NCI-H1105 (cell line): ENCODE measurements at places on chromosomes 11 and 22.

DNA sequence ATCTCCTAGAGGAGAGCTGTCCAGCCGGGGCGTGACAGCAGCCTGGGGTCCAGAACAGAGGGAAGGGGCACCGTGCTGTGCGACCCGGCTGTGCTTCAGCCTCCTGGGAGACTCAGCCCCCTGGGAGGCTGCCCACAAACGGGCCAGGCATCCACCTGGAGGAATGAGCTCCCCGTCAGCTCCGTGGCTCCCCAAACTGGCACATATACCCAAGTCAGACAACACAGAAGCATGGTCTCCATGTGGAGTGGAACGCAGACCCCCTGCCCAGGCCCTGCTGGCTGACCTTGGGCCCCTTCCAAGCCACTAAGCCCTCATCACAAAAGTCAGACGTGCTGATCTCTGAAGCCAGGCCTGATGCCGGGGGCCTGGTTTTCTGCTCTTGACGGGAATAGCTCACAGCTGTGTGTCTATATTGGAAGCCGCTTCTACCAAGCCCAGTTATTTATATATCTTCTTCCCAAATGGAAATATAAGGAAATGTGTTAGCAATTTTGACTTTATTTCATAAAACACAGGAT lies 91.7 kb downstream of the BRD1 start:
- no peak for DNase-seq

DNA sequence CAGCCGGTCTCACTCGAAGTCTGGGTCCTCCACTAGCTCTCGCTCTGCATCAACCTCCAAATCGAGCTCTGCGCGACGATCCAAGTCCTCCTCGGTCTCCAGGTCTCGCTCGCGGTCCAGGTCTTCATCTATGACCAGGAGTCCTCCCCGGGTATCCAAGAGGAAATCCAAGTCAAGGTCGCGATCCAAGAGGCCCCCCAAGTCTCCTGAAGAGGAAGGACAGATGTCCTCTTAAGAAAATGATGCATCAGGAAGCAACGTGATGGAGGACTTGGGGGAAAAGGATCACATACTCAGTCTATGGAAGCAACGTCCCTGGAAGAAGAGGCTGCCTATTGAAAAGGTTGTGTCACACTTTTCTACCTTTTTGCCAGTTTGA lies 1.1 kb downstream of the SRSF8 start:
- DNase-seq: no peak

DNA sequence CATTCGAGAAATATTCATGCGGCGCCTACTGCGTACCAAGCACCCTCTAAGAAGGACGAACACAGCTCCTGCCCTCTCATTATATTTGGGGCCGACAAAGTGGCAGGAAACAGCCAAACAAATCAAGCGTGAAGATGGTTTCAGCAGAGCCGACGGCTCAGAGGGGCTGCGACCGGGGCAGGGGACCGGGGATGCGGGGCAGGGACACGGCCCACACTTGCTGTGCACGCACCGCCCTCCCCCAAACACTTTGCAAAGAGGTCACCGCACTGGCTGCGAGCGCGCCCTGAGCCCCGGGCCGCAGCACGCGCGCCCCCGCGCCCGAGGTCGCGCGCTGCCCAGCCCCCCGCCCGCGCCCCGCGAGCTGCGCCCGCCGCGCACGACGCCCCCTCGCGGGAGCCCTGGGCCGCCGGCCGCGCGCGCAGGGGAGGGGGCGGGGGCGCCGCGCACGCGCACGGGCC lies 255 bp upstream of the SYNGR1 start:
- peak; percentile 43 for DNase-seq

DNA sequence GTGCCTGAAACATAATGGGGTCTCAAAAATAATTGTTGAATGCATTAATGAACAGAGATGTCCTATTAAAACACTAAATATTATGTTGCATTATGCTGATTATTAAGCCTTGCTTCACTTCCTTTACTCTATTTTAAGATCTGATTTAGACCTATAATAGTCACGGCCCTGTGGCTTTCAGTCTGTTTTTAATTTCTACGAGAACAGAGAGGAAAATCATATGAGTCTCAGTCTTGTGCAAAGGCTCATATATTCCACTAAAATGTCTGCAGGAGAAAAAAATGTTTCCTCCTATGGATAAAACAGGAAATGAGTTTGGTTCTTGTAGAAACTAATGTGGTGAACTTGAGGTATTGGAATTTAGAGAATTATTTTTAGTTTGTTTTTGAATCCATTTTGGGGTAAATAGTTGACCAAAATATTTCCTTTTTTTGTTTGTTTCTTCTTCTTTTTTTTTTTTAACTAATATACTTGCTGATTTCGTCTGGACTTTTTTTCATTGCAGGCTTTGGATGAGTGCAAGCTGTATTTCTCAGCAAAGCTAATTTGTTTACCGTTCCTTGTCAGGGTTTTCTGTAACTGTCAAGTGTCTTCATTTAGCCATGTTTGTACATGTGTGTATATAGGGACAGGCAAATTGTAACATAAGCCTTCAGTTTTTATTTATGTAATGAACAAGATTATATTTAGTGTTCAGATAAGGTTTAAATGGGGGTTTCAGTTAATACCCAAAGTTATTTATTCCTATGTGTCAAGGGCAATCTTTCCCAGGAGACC lies 139.1 kb upstream of the DDI1 start:
- DNase-seq: no peak

DNA sequence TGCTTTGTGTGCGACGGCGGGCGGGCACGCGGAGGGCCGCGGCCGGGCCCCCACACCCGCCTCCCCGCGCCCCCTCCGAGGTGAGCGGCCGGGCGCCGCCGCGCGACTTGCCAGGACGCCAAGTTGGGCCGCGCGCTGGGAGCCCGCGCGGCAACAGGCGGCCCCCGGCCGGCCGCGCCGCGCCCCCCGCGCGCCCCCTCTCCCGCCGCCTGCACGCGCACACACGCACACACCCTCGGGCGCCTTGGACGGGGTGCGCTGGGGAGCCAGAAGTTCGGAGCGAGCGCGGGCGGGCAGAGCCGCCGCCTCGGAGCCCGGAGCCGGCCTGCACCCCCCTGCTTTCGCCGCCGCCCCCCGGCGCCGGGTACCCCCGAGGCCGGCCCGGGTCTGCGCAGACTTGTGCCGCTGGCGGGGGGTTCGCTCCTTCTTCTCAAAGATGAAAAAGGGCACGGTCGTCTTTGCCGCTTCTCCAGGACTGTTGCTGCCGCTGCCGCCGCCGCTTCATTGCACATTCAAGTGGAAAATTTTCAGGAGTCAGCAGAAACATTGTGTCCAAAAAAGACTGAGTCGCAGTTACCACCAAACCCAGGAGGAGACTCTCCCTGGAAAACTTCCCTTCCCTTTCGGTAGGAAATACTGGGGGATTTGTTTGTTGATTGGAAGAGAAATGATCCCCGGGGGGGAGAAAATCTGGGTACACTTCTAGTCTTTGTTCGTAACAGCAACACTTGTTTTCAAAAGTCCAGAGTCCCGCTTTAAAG lies 895 bp downstream of the TEAD1 start:
- peak; percentile 73 for DNase-seq

GRCh38 chr11:17548444-17548843 lies 1.4 kb downstream of the OTOG start:
- no peak for DNase-seq

- no peak for DNase-seq
Measured at GRCh38 chr11:32905028-32905667, 12.5 kb downstream of the QSER1 start.

DNA sequence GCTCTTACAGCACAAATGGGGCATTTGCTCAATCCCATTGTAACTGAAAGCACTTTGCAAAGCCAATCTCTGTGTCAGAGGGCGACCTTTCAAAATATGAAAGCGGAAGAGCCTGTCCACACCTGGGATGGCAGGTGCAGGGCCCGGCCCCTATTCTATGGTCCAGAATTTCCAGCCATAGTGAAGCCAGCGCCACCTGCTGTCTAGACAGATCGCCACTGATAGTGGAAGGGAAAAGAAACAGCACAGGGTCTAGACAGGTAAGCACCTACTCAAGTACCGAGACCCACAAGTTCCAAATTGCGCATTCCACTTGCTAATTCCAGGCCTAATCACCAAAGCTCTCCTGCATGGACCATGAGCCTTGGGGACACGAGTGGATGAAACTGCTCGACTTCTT lies 141.4 kb downstream of the NTM start:
- peak; percentile 66 for DNase-seq

GRCh38 chr11:35152575-35152974 lies 13.6 kb downstream of the CD44 start:
- DNase-seq: no peak

- DNase-seq: no peak
Measured at GRCh38 chr11:70895366-70895670, 357.1 kb downstream of the SHANK2 start.

DNA sequence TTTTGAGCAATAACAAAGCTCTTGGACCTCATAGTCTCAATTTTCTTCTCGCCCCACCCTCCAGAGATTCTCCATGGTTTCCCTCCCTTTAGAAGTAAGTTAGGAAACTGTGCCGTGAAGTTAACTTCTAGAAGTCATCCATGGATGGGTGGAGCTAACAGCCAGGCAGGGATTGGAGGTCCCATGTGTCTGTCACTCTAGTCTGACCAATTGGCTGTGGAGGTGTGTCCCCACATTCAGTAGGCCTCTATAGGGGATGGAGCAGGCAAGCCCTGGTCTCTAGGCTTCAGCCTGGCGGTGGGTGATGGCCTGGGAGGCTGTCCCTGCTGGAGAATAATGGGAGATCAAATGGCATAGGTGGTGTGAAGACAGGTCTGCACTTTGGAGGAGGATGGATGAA lies 50.7 kb downstream of the TP53I11 start:
- no peak for DNase-seq

- DNase-seq: peak; percentile 34
Measured at GRCh38 chr11:127242676-127243075, 242.1 kb upstream of the KIRREL3 start.

DNA sequence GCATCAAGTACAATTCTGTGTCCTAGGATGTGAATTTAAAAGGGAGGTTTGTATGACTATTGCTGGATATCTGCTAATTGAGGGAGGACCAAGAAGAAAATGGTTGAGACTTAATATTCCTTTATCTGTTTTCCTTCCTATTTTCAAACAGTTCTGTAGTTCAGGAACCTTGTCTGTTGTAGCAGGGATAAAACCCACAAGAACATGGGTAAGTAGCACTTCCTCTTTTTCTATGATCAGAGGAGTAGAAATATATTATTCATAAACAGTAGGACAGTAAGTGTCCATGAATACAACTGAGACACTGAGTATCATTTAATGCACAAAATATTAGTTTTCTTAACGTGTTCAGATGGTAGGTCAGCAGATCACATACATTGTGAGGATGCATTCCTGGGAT lies 7.6 kb downstream of the MS4A3 start:
- DNase-seq: no peak

GRCh38 chr22:37329238-37330140 lies 47.2 kb downstream of the CYTH4 start:
- no peak for DNase-seq

DNA sequence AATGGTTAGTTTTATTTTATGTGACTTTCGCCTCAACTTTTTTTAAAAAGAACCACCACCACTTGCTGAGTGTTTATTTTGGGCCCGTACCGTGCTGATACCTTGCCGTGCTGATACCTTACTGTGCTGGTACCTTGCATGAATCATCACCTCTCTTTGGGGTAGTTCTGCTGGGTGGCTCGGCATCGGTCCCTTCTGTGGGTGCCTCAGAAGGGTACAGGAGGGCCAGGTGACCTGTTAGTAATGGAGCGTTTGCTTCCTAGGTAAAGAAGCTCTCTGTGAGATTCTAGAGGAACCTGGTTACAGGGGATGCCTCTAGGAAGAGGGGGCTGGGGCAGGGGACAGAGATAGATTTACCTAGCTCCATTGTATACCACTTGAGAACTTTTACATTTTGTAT lies 17.1 kb downstream of the TOM1 start:
- no peak for DNase-seq

GRCh38 chr22:31838917-31839316 lies 85.1 kb downstream of the DEPDC5 start:
- no peak for DNase-seq

DNA sequence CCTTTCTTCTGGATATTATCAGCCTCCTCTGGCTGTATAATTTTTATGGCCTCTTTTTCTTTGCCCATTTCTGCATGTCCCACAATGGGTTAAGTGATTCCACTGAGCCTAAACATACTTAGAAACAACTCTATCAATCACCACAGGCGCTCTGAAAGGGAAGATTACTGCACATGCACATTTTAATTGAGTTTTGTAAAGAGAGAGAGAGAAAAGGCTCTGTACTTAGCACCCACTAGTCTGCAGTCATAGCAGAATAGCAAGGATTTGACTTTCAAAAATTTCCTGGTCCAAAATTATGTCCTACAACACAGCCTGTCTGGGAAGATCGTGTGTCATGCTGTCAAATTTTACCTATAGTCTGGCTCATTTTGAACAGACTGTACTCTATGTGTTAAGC lies 758.5 kb downstream of the OPCML start:
- DNase-seq: no peak

DNA sequence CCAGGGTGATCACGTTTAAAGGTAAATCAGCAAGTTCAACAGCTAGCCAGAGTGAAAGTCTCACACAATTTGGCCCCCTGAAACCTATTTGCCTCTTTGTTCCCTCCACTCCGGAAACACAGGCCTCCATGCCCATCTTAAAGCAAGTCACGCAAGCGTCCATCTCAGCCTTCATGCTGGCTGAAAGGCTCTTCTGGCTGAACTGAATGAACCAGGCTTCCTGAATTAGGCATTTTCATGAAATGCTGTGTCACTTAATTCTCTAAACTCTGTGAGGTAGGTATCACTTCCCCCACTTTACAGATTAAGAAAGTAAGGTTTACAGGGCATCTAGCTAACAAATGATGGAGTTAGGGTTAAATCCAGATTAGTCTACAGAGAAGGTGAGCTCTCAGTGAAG lies 1.4 kb downstream of the SLC25A17 start:
- DNase-seq: no peak

GRCh38 chr11:5239046-5239445 lies 4.8 kb upstream of the HBD start:
- DNase-seq: no peak

DNA sequence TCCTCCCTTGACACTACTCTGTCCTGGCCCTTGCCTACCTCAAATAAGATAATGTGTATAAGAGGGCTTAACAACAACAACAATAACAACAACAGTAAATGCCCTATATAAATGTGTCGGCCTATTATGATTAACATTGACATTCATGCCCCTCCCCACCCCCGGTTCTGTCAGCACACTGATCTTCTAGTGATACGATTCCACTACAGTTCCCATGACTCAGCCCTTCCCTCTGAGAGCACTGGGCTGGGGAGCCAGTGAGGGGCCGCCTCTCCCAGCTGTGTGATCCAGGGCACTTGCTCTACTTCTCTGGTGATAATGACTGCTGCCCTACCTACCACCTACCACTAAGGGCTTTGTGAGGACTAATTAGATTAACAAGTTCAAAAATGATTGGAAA lies 92.2 kb upstream of the PHOX2A start:
- no peak for DNase-seq

GRCh38 chr11:119897576-119897975 lies 168.6 kb upstream of the NECTIN1 start:
- DNase-seq: no peak

DNA sequence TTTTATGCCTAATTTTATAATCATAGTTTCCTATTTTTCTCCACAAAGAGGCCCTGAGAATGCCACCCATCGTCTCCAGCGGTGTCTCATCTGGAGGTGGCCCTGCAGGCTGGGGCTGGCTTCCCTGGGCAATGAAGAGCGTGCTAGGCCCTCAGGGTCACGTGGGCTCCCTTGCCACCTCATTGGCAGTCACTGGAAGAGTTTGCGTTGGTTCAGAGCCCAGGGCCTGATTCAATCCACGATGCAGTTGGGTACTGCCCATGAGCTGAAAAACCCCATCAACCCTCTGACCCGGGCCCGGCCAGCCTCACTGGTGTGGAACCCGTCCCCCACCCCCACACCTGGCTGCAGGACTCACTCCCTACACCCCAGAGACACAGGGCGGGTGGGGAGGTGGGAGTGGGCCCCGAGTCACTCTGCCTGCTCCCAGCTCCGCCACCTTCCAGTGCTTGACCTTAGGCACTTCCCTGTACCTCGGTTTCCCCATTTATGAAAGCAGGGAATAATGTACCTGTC lies 43.4 kb upstream of the A4GALT start:
- DNase-seq: no peak
